Panc1 (cell line): ENCODE measurements at places on chromosomes 3 and 15.
A peak's percentile ranks its signal among the peaks of the same experiment; 100 is the strongest.

DNA sequence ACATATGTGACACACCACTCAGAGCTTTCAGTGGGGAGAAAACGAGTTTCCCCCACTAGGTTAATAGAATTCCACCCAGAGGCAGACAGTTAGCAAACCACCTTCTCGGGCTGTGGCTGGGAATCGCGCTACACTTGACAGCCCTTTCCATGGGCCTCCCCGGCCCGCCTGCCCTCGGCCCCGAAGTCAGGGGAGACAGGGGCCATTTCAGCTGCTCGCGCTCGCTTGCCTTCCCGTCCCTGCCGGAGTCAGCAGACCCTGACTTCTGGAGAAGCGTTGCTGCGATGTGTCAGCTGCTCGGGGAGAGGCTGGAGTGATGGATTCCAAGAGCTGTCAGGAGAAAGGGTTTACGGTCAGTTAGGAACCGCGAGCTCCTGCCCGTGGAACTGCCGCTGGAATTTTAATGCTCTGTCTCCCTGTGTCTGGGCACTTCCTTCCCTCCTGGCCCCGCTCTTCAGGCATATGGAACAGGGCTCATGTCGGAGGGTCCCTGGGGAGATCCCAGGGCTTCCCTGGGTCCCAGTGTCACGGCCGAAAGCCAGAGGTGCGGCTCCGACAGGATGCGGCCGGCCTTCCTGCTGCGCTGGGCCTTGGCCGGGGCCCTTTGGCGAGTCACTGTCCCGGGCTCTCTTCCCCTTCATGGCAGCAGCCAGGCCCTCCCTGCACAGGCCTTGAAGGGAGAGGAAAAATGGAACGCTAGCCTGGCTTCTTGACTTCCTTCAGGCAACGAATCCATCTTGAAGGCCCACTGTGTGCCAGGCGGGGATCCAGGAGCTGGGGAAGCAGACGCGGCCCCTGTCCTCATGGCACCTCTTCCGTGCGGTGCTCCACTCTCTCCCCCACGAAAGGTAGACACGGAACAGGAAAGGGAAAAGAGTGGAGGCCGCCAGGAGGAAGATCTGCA, 38.4 kb upstream of the VPS8 start:
- no peak overlapping the region for H3K4me3 ChIP-seq
- H3K4me1 ChIP-seq = no peaks in the 10 kb centered on the region
- H3K27ac ChIP-seq = no peak overlapping the region
- DNase-seq = no peak
- H3K36me3 ChIP-seq = no peaks in the 10 kb centered on the region
- H3K27me3 ChIP-seq = peaks cover 2% of the 10 kb centered on the region; the same call in 1 of the 2 replicates

- no peak for DNase-seq
- H3K4me3 ChIP-seq = no peak overlapping the region
- H3K27ac ChIP-seq = no peak overlapping the region
- H3K4me1 ChIP-seq = no peaks in the 10 kb centered on the region
These were observed 188.8 kb downstream of the FEZF2 start for GRCh38 chr3:62184559-62184958.

DNA sequence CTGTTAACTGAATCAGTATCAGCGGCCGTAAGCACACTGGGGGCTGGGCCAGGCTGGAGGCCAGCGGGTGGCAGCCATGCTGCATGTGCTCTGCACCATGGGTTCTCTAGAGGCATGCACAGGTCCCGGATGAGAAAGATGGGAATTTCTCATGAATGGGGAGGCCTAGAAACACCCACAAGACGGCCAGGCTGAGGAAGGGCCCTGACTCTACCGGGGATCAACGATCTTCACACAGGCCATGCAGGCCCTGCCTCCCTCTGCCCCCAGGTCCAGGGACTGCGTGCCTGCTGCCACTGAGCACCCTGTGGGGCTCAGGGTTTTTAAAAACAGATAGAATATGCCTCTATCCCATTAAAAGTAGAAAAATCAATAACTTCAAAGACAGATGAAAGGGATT, 32.7 kb downstream of the SLC41A3 start:
- no peak for DNase-seq
- H3K36me3 ChIP-seq = no peaks in the 10 kb centered on the region
- no peak overlapping the region for H3K27ac ChIP-seq
- no peaks in the 10 kb centered on the region for H3K4me1 ChIP-seq

- no peak overlapping the region for H3K4me3 ChIP-seq
- H3K4me1 ChIP-seq = no peaks in the 10 kb centered on the region
- H3K27ac ChIP-seq = no peak overlapping the region
- peak; percentile 13 for DNase-seq
These were observed 31.0 kb downstream of the ENTPD3 start for GRCh38 chr3:40417845-40418543.

GRCh38 chr3:179318876-179319275, 4.0 kb upstream of the ZNF639 start:
- no peak overlapping the region for H3K27ac ChIP-seq
- no peak overlapping the region for H3K4me3 ChIP-seq
- no peaks in the 10 kb centered on the region for H3K27me3 ChIP-seq
- DNase-seq = no peak
- H3K36me3 ChIP-seq = no peaks in the 10 kb centered on the region; the same call in 1 of the 2 replicates

DNA sequence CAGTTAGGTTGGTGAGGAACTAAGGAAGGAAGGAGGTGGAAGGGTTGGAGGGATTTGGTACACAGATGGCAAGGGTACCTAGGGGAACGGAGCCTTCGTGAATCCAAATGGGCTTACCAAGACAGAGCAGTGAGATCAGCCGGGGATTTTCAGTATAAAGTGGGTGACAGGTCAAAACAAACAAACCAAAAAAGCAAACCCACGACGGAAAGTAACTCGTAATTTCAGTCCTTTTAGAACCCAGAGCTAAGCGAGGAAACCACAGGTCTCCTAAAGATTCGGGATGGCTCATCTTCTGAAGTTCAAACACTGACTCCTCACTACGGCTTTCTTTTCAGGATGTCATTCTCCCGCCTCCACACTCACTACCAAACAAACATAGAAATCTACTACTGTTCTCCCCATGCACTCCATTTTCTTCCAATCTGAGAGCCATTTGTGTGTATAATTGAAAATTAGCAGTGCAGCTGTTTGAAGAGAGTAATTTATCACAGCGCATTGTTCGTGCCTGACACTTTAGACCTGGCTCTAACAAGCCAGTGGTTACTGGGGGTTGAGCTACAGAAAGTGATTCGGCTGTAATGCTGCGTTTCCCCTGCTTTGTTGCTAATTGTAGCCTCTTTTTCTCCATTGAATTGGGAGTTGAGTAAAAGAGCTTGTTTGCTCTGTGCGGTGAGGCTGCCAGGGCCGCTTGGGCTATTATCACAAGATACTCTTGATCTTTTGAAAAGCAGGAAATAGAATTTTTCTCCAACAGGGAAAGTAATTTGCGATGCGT, 64.7 kb upstream of the CCDC39 start:
- no peaks in the 10 kb centered on the region for H3K4me1 ChIP-seq
- no peak for DNase-seq
- no peak overlapping the region for H3K27ac ChIP-seq
- peaks cover 3% of the 10 kb centered on the region; the same call in 1 of the 2 replicates for H3K27me3 ChIP-seq
- no peaks in the 10 kb centered on the region for H3K36me3 ChIP-seq
- H3K4me3 ChIP-seq = no peak overlapping the region
